ENCODE measurements at places on chromosomes 7 and 10.

GRCh38 chr7:1928645-1929348 lies 258.7 kb downstream of the ELFN1 start:
- DNase-seq = no peak

DNA sequence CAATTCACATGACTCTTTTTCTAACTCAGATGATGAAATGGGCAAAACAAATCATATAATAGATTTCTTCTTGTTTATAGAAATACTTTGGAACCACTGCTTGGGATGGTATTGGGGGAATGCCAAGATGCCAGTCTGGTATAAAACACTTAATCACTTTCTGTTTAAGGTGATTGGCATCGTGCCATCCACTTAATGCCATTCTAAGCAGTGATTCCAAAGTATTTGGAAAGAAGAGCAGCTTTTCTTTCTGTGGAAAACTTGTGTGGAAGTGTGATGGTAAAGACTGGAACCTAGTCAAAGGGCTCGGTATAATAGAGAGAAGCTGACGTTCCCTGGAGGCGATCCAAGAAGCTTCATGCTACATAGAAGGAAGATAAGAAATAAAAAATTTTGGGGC lies 120.6 kb downstream of the TMEM26 start:
- DNase-seq = no peak

GRCh38 chr10:76491216-76491615 lies 1059.8 kb downstream of the LRMDA start:
- DNase-seq = no peak

DNA sequence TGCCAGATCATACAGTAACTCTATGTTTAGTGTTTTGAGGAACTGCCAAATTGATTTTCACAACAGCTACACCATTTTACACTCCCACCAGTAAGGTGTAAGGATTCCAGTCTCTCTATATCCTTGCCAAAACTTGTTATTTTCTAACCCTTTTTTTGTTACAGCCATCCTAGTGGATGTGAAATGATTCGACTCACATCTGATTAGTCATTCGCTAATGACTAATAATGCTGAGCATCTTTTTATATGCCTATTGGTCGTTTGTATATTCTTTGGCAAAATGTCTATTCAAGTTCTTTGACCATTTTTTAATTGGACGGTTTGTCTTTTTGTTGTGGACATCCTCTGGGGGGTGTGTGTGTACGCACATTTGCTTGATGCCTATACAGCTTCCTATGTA lies 142.8 kb downstream of the DGKB start:
- DNase-seq = no peak

DNA sequence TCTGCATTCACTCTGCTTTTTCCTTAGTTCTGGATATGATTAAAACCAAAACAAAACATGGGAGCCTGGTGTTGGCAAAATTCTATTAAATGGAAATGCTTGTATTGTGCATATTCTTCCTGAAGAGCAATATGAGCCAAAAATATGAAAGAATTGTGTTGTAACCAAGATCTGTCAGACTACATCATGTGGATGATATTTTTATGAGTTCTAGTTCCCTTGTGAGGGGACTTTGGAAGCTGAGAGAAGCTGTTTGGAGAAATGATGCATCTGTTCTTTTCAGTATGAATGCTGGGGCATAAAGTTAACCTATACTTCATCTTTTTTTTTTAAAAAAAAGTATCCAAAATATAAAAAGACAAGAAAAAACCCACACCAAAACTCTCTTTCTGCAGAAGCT lies 782.7 kb downstream of the ANKRD7 start:
- DNase-seq = no peak

GRCh38 chr7:46244757-46245156 lies 323.7 kb upstream of the IGFBP3 start:
- DNase-seq = no peak

GRCh38 chr7:50860174-50860573 lies 77.5 kb upstream of the GRB10 start:
- DNase-seq = no peak

- no peak for DNase-seq
Observed at GRCh38 chr7:74030861-74031260, 2.9 kb downstream of the ELN start.

DNA sequence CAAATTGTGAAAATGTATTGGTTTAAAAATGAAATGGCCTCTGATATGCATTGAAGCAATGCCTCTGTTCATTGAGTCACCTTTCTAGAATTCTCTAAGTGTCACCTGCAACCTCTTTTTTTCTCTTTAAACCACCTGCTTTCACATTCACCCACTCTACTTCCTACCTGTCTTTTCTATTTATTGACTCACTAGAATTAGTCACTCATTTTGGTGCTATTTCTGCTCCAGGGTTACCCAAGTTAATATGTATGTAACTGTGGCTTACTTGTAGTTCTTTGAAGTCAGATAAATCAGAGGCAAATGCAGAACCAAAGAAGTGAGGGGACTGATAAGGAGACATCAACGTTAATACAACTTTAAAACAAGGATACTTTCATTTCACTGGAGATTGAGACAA lies 674.7 kb downstream of the CCSER2 start:
- DNase-seq = no peak

- no peak for DNase-seq
Observed at GRCh38 chr7:70797109-70797514, 334.8 kb upstream of the GALNT17 start.

- DNase-seq = no peak
Observed at GRCh38 chr10:34206078-34206934, 608.8 kb downstream of the PARD3 start.

DNA sequence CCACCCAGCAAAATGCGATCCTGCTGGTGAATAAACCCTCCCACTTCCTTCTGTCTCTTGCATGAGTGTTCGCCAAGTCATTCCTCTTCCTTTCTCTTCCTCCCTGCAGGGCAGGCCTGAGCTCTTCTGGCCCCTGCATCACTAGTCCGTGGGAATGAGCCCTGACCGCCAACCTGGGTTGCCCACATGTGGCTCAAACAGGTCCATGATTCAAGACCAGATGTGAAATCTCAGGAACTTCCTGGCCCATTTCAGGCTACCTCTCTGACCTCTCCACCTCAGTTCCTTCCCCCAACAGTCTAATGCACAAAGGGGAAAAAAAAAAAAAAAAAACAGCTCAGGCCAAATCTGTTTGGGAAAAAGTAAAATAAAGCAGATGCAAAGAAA lies 5.4 kb upstream of the YWHAG start:
- no peak for DNase-seq

DNA sequence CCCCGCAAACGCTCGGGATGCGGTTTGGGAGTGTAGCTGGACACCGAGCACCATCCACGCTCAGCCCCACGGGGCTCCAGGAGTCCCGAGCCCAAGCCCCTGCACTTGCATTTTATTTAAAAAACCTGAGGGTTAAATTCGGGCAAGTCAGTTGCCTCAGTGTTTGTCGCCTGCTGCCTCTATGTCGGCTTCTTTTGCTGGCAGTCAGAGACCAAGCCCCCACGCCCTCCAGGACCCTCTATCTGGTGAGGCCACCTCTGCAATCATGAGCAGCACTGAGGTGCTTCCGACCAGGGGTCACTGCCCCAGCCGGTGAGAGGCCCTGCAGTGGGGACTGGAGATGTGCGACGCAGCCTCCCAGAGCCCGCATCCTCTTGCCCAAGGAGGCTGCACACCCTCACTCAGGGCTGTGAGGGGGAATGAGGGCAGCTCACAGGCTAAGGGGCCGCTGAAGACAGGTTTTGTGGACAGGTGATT lies 13.3 kb upstream of the ZNF273 start:
- no peak for DNase-seq

GRCh38 chr10:43960981-43961380 lies 312.3 kb upstream of the ZNF32 start:
- no peak for DNase-seq

DNA sequence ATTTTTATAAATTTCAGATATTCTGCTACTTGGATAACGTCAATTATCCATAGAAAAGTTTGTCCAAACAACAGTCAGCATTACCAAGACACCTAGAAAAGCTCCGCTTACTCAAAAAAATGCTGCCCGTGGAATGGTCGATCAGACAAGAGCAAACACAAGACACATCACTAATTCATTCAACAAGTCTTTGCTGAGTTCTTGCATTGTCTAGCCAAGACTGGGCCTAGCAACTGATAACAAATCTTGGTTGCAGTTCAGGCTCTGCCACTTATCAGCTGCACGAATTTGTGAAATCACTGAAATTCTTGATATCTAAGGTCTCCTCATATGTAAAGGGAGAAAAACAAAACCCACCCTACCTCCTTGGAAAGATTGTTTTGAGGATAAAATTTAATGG lies 168.3 kb downstream of the AKR1D1 start:
- no peak for DNase-seq

DNA sequence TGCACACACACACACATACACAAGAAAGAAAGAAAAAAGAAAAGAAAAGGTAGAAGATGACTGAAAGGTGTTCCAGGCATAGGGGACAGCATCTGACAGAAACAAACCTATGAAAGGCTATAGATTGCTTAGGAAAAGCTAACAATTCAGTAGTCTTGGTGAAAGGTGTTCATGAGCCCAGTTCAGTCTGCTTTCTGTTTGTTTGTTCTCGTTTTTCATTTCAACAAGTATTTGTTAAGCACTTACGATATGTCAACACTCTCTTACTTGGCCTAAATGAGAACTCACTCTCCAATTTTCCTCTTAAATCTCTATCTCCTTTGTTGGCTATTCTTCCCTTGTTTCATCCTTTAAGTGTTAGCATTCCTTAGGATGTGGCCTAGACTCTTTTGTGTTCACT lies 133.2 kb downstream of the GRM8 start:
- DNase-seq = no peak

DNA sequence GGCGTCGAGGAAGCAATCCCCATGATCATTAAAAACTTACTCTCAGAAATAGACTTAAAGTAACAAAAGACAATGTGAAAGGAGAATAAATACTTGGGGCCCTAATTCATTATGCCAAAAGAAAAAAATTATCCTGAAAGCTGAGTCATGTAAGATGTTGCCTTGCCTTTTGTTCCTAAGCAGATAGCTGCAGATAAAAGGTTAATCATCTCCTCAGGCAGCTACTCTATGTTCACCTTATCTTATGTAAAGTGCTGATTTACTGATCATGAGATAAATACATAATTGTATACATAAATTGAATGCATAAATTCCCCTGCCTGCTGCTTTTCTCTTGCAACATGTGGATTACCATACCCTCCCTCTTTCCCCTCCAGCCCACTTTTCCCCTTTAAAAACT lies 28.1 kb upstream of the CREB3L2 start:
- DNase-seq = no peak

- DNase-seq = no peak
Observed at GRCh38 chr10:113052076-113052830, 102.2 kb downstream of the TCF7L2 start.

DNA sequence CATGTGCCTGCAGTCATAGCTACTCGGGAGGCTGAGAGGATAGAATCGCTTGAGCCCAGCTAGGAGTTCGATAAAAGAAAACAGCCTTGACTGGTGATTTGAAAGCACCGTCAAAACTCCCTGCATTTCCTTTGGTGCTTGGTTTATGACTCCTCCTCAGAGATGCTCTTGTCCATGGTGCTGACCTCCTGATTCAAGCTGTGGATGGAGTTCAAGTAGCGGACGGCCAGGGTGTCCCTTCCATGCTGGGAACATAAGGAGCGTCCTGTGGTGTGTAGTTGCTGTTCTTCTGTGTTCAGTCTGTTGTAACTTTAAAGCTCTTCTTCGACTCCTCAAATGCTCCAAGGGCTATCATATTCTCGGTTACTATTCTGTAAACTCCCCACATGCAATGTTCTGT lies 382.5 kb upstream of the KIAA1217 start:
- peak; percentile 55 for DNase-seq

GRCh38 chr7:157312941-157313340 lies 23.9 kb upstream of the DNAJB6 start:
- DNase-seq = no peak

GRCh38 chr10:31940839-31941653 lies 12.4 kb upstream of the ARHGAP12 start:
- no peak for DNase-seq

DNA sequence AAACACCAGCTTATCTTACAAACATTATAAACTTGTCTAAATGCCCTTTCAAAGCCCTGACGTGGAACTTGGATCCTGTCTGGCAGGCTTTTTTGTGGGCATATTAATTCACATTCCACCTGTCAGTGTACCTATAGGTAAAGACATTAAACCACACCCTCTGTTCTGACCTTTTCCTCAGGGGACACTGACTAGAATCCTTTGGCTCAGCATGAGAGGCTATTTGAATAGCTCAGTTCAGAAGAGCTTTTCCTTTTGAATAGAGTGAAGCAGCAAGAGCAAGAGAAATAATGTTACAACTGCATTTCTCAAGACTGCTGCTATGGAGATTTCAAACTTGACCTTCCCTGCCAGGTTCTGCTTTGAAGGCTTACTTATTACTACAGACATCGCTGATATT lies 76.9 kb downstream of the CYP51A1 start:
- no peak for DNase-seq

DNA sequence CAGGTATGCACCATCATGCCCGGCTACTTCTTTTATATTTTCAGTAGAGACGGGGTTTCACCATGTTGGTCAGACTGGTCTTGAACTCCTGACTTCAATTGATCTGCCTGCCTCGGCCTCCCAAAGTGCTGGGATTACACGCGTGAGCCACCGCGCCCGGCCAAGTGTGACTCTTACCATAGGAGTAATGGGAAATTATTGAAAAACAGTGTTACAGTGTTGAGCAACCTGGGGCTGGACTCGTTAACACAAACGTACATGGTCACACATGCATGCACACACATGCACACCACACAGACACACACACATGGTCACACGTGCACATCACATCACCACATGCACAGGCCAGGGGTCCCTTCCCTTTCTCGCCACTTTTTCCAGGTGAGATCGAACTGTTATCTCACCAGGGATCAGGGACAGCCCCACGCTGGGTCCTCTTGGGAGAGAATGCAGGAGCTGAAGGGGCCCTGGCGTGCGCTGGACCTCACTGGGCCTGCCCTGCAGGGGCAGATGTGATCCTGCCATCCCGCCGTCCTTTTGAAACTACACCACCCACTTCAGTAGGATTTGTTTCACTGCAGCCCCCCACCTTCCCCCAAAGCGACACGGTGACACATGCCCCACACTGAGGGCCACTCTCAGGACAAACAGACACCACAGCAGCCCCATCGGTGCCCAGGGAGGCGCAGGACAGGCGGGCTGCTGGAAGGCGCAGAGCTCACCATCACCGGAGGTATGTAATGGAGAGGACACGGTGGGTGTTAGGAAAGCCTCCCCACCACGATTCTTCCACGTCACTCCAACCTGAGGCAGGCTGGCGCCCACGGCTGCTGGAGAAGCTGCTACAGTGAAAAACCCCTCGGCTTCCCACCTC lies 10.2 kb downstream of the RADIL start:
- DNase-seq = no peak

- DNase-seq = no peak
Observed at GRCh38 chr7:128021366-128021765, 9.9 kb downstream of the LRRC4 start.

GRCh38 chr10:69406302-69406811 lies 10.4 kb downstream of the TACR2 start:
- DNase-seq = no peak

- DNase-seq = no peak
Observed at GRCh38 chr10:6139470-6139869, 50.6 kb downstream of the RBM17 start.
